WTC11 (cell line): ENCODE measurements at places on chromosomes 3 and 15. TPM values are rescaled to one million over a fixed set of nuclear protein-coding genes. Genes with fewer than 3 reads are reported as not detected.

DNA sequence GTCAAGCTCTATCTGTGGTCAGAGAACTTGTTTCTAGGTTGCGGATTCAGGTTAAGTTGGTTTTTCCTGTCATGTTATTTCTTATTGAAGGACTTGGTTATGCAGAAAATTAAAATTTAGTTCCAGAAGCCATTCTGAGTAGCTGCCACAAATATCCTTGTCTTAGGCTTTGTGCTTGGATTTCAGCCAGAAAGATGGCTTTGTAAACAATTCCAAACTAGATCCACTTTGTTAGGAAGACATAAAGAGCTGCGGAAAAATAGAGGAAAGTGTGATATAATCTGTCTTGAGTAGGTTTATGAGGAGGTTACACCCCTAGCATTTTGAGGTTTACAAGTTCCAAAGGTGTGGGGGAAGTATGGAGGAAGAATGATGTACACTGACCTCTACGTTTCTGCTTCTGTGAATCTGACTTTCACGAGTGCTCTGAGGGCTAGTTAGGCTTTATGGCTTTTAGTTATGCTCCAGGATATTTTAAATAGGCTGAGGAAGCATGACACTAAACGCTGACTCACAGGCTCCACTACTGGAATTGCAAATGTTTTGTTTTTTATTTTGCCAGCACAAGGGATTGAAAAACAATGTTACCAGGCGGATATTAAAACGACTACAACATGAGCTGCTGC lies 46.3 kb upstream of the UTS2B start:
- H3K4me1 ChIP-seq, result peaks cover 31% of the 10 kb centered on the region
- peaks cover 21% of the 10 kb centered on the region for H3K36me3 ChIP-seq
- H3K4me3 ChIP-seq, result no peak overlapping the region

DNA sequence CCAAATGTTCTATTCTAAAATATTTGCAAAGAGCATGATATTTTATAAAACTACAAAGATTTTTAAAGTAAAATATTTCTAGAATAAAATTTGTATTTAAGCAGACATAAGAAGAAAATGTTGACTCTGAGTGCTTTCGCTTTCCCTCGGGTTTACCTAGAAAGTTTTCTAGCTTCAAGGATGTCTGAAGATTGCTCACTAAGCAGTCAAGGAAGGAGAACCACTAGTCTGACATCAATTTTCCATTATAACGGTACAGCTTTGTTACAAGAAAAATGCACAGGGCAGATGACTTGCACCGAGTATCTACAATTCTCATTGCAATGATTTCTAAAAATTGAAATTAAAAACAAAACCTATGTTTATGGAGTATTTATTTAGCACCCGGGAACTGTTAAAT lies 14.2 kb downstream of the GPR15 start:
- no peak overlapping the region; the same call in 1 of the 2 replicates for H3K27ac ChIP-seq
- no peaks in the 10 kb centered on the region for H3K27me3 ChIP-seq
- DNase-seq, result no peak
- peaks cover 7% of the 10 kb centered on the region; the same call in 1 of the 2 replicates for H3K4me1 ChIP-seq

- H3K27ac ChIP-seq, result no peak overlapping the region
- no peak for DNase-seq
- H3K4me1 ChIP-seq, result peaks cover 34% of the 10 kb centered on the region
These were observed 38.4 kb upstream of the VPS8 start for GRCh38 chr3:184773283-184774186.

- no peaks in the 10 kb centered on the region; the same call in 1 of the 2 replicates for H3K27me3 ChIP-seq
- peaks cover 4% of the 10 kb centered on the region for H3K4me1 ChIP-seq
- no peak overlapping the region for H3K27ac ChIP-seq
- no peak for DNase-seq
These were observed 26.9 kb upstream of the GOLGA8B start for GRCh38 chr15:34610354-34610753.

DNA sequence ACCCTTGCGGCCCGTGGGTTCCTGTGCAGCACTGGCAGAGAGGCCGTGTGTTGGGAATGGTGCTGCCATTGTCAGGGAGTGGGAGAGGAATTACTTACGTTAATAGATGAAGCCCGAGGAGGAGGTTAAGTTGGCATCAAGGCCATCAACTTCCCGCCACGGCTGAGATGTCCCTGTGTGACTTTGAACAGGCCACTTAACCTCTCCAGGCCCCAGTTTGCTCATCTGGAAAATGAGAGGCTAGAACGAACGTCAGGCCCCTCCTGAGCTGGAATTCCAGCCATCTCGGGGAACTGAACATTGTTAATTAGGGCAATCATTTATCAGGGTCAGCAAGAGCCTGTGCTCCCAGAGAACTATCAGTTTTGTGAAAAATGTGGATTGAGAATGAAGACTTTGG lies 91.4 kb upstream of the MYZAP start:
- peak overlapping the region; percentile 7; the same call in 1 of the 2 replicates for H3K27ac ChIP-seq
- H3K4me3 ChIP-seq, result no peak overlapping the region
- peaks cover 3% of the 10 kb centered on the region; the same call in 1 of the 2 replicates for H3K36me3 ChIP-seq

- peaks cover 6% of the 10 kb centered on the region for H3K27me3 ChIP-seq
- no peak overlapping the region for H3K4me3 ChIP-seq
- no peaks in the 10 kb centered on the region for H3K36me3 ChIP-seq
- H3K4me1 ChIP-seq, result peaks cover 42% of the 10 kb centered on the region
- no peak overlapping the region for H3K27ac ChIP-seq
These were observed 18.3 kb upstream of the PROK2 start for GRCh38 chr3:71803248-71803647.

Gene PLA2G4D
- 0.07 to 0.24 TPM (median 0.09 TPM) in 3 replicates for total RNA-seq

Gene TIMP4
- total RNA-seq, result 4.1 to 11.8 TPM (median 4.8 TPM) in 3 replicates
